ENCODE measurements at places on chromosomes 7 and 10.

DNA sequence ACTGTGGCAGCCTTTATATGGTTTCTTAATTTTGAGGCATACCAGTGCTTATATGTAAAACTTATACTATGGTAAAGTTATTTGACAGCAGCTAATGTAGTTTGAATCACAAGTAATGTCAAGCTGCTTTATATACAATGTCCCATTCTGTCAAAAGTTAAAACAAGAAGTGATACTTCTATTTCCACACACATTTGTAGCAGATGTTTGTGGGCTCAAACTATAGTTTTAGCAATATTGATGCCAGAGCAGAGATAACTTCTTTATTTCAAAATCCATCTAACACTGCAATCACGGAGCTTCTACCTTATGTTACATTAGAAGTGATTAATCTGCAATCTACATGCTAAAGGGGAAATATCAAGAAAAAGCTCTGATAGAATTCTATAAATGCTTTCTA is 149.6 kb downstream of the ADK start:
- no peak for DNase-seq

GRCh38 chr7:130079846-130080394 is 9.6 kb downstream of the KLHDC10 start:
- no peak for DNase-seq

DNA sequence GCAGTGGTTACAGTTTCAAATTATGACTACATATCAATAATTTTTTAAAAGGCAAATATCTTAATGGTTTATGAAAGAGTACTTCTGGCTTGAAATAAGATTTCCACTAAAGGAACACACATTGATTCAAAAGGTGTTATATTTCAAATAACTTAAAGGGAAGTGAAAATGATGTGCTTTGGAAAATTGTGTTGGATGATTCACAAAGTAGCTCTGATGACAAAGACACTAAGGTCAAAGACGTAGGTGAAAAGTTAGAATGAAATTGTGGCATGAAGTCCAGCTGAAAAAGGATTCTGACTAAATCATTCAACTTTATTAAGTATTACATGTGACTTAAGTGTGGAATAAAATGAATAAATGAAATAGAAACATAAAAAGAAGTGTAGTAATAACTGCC is 20.8 kb upstream of the OR2A5 start:
- no peak for DNase-seq

- no peak for DNase-seq
Measured at GRCh38 chr10:94361171-94361794, 1.5 kb downstream of the NOC3L start.

- no peak for DNase-seq
Measured at GRCh38 chr7:12923971-12924370, 236.5 kb downstream of the ARL4A start.

GRCh38 chr7:4962872-4963775 is 4.1 kb upstream of the MMD2 start:
- DNase-seq: peak; percentile 17

- peak; percentile 30 for DNase-seq
Measured at GRCh38 chr10:6082496-6083395, 6.1 kb upstream of the RBM17 start.

- no peak for DNase-seq
Measured at GRCh38 chr7:6489612-6490011, 41.9 kb upstream of the DAGLB start.

GRCh38 chr7:129008645-129009414 is 46.1 kb downstream of the TNPO3 start:
- DNase-seq: no peak

- no peak for DNase-seq
Measured at GRCh38 chr10:124307591-124307990, 111.1 kb downstream of the OAT start.

- no peak for DNase-seq
Measured at GRCh38 chr10:15113766-15114165, 16.6 kb downstream of the RPP38 start.

GRCh38 chr7:139650429-139651100 is 127.1 kb downstream of the CLEC2L start:
- no peak for DNase-seq

DNA sequence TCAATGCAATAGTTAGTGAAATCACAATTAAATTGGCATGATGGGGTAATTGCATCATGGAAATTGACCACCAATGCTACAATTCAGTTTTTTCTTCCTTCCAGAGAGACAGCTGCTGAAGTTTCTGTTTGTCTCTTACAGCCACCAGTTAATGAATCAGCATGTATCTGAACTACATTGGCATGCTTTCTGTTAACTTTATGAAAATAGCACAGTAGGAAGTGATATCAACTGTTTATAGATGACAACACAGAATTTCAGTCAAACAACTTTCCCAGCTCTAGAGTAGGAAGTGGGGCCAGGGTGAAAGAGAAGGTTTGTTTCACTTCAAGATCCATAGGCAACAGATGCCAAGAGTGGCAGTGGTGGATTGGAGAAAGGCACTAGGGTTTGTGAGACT is 339.6 kb upstream of the VWC2 start:
- DNase-seq: no peak

DNA sequence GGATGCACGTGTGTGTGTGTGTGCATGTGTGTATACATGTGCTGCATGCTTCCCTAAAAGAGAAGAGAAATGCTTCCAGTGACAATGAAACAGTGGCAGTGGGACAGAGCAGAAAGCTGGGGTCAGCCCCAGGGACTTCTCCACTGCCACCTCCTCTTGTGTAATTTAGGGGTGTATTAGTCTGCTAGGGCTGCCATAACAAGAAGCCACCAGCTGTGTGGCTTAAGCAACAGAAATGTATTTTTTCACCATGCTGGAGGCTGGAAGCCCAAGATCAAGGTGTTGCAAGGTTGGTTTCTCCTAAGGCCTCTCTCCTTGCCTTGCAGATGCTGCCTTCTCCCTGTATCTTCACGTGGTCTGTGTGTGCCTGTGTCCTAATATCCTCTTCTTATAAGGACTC is 190.5 kb downstream of the CXCL12 start:
- DNase-seq: no peak

DNA sequence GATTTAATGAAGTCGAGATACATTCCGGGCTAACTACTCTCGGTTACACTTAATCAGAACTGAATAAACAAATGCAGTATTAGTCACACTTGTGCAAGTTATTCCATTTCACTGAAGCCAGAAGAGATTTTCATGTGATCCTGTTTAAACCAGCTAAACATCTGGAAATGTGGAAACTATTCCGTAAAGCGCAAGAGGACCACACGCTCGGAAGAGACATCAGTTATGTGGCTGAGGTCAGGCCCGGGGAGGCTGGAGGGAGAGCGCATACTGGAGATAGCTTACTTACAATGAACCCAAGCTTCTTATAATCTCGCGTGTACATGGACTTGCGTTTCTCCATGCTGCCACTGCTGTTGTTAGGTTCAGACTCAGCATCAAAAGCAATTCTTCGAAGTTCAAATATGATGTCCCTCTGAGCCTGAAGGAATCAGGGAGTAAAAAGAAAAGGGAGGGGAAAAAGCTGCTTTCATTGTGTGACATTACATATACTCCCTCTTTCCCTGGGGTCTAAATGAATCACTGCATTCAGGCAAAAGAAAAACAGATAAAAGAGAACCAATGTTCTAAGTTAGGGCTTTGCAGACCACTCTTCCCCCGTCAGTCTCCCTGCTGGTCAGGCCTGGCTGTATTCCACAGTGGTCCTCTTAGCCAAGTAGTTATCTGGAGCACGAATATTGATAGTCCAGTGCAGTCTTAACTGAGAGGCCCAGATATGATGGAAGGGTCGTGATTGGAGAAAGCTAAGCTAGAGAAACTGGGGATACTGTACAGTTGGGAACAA is 237.4 kb downstream of the ELMO1 start:
- DNase-seq: no peak

GRCh38 chr10:70461397-70462348 is 16.9 kb upstream of the PALD1 start:
- DNase-seq: peak; percentile 34

GRCh38 chr10:6650586-6650985 is 70.5 kb upstream of the PRKCQ start:
- DNase-seq: no peak

GRCh38 chr7:69516238-69516820 is 81.9 kb upstream of the AUTS2 start:
- no peak for DNase-seq

GRCh38 chr7:127731431-127732080 is 79.6 kb downstream of the SND1 start:
- DNase-seq: no peak

GRCh38 chr7:122970740-122971725 is 24.5 kb downstream of the TAS2R16 start:
- DNase-seq: no peak

DNA sequence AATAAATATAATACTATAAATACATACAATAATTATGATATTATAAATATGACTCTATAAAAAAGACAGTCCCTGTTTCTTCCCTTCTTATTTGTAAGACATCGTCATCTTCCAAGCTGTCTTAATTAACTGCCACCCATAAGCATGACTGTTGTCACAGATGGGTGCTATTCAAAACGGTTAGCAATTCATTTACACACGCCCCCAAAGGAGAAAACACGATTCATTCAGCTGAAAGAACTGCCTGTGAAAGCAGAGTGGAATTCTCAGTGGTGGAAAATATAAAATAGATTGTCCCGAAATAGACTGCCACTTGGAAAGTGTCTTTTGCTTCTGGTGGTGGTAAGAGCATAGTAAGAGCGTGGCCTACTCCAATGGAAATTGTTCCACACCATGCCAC is 48.9 kb upstream of the ELMO1 start:
- peak; percentile 33 for DNase-seq

- DNase-seq: peak; percentile 12
Measured at GRCh38 chr10:101040061-101040460, 9.0 kb downstream of the SFXN3 start.

DNA sequence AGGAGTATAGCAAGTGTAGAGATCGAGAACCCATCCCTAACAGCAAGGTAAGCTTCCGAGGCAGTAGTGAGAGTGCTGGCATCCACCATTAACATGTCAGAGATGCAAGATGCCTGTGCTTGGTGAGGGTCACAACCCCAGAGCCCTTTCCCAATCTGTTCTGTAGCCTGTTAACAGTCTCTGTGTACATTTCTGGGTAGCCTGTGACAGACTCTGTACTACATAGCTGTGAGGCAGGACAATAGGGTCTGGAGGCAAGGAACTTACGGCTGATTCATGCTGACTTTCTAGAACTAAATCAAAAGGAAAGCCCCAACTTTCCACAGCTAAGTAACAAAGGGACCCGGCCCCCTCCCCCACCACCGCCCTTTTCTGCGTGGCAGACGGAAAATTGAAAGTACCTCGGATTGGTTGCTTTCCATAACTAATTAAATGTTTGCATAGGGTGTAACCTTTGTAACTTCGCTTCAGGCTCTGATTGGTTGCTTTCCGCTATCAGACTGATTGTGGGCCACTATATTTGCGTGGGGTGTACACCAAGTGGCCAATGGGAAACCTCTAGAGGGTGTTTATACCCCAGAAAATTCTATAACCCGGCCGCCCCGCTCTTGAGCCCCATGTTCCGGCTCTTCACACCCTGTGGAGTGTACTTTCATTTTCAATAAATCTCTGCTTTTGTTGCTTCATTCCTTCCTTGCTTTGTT is 1.4 kb upstream of the TMEM168 start:
- no peak for DNase-seq

GRCh38 chr7:12320987-12321647 is 82.5 kb downstream of the VWDE start:
- DNase-seq: no peak

- no peak for DNase-seq
Measured at GRCh38 chr7:27192546-27193334, 7.2 kb downstream of the HOXA13 start.

DNA sequence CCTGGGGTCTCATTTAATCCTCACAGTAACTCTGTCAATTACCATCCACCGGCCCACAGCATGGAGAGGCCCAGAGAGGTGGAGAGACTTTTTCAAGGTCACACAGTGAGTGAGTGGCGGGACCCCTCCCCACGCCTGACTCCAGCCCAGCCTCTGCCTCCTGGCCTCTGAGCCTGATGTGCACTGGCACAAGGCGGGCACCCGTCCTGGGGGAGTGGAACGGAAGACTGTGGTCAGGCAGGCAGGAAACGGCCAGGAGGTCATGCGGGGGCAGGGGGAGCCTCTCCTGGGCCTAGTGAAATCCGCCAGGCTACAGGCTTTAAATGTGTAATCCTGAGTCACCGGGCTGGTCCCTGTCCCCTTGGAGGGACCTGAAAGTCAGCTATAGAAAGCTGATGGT is 32.2 kb downstream of the ZCCHC24 start:
- no peak for DNase-seq

GRCh38 chr10:538895-539294 is 150.6 kb downstream of the DIP2C start:
- no peak for DNase-seq

DNA sequence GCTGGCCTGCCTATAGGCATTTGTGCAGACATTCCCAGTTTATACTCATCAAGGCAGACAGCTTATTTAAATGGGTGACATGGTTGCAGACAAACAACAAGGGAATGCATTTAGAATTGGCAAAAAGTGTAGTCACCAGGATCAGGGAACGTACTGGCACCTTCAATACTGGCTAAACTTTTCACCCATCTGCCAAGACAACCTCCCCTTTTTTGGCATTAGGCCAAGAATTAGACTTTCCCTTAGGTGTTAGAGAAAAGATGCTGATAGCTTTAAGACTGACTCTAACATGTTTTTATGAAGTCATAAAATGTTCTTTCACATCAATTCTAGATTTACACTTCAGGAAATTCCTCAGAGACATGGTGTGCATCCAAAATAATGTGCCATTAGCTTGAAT is 365.9 kb downstream of the PHTF2 start:
- no peak for DNase-seq

DNA sequence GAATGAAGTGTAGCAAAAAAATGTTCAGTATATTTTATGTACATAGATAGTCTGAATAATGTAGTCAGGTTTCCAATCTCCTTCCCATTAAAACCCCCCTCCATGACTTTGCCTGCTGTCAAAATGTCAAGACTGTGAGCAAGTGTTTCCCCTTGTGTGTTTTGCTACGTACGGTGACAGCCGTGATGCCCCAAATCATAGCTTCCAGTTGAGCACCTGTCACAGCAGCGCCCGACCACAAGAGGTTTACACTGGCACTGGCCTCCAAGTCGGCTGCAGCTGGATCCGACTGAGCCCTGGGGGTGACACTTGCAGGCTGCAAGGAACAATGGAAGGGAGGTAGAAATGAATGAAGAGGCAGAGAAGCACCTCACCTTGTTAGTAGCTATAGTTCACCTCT is 62.3 kb downstream of the LAMB4 start:
- no peak for DNase-seq

- DNase-seq: no peak
Measured at GRCh38 chr10:126903656-126904360, 1.4 kb upstream of the DOCK1 start.

GRCh38 chr7:84159435-84159834 is 35.2 kb downstream of the SEMA3A start:
- DNase-seq: no peak

GRCh38 chr7:131105799-131106680 is 221.6 kb upstream of the MKLN1 start:
- peak; percentile 82 for DNase-seq

- DNase-seq: no peak
Measured at GRCh38 chr7:130990178-130990832, 256.3 kb upstream of the KLF14 start.
